ENCODE measurements at places on chromosomes 12 and 14.
A peak's percentile ranks its signal among the peaks of the same experiment; 100 is the strongest.

GRCh38 chr12:118783703-118784102 lies 197.6 kb upstream of the SRRM4 start:
- DNase-seq, result no peak

DNA sequence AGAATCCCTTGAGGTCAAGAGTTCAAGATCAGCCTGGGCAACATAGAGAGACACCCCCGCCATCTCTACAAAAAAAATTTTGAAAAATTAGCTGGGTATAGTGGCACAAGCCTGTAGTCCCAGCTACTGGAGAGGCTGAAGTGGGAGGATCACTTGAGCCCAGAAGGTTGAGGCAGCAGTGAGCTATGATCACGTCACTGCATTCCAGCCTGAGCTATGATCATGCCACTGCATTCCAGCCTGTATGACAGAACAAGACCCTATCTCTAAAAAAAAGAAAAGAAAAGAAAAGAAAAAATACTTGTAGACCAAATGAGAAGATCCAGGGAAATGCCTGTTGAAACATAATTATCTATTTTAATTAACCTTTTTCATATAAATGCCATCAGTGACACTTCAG lies 93.8 kb upstream of the MDM1 start:
- DNase-seq, result no peak

GRCh38 chr14:34060651-34060999 lies 109.8 kb upstream of the EGLN3 start:
- DNase-seq, result no peak

- no peak for DNase-seq
These were observed 51.4 kb downstream of the VCPKMT start for GRCh38 chr14:50064993-50065392.

- DNase-seq, result no peak
These were observed 3.2 kb downstream of the AJUBA start for GRCh38 chr14:22978981-22979671.

DNA sequence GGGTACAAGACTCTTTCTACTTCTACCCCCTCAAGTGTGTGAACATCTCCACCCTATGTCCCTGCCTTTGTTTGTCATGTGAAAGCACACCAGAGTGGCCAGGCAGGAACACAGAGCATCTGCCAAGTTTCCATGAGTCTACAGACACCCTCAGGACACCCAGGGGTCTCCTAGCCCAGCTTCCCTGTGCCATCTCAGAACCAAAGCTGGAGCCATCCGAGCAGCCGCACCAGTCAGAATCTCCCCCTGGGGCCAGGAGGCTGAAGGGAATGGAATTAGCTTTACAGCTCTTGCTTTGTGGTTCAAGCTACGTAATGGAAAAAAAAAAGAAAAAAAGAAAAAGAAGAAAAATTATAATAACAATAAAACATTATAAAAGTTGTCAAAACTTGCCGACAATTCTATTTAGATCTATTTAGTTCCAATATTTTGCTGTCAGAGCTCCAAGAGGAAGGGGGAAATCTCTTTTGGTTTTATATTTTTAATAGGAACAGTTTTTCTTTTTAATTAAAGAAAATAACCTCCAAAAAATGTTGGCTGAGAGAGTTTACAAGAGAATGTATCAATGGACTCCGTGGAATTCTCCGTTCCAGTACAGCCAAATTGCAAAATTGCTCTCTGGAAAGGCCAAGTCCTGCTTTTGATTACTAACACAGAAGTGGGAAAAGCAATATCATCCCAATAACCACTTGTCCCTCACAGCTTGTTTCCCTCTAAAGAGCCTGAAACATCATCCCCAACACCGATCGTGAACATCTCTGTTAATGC lies 37.1 kb downstream of the TBX5 start:
- DNase-seq, result no peak

DNA sequence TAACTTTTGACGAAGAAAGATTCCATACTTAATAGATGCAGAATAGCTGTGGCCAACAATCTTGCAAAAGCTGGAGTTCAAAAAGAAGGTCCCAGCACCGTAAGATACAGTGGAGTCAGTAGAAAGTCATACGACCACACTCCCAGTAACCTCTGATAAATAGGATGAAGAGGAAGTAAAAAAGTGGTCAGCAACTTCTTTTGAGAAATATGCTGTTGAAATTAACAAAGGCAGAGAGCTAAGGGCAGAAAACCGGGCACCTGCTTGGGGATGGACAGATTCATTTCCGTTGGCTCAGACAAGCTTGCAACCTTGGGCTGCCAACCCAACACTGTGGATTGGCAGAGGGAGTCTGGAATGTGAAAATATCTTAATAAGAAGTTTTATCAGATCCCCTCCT lies 40.0 kb downstream of the BTG1 start:
- no peak for DNase-seq

DNA sequence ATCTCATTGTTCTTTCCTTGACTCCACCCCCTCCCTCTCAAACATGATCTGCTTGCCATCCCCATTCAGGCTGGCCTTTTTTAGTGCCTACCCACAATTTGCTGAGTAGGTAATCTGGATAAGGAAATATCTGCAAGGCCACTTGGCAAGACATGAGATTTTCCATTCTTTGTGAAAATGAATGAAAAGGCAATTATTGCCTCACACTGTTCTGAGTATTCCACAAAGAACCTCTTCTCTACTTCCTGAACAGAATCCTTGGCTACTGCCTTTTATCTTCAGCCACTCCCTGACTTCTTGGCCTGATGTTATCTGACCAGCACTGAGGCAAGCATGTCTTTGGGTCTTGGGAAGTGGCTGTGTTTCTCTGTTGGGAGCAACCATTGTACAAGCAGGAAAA lies 263.2 kb upstream of the ATP2B1 start:
- no peak for DNase-seq

DNA sequence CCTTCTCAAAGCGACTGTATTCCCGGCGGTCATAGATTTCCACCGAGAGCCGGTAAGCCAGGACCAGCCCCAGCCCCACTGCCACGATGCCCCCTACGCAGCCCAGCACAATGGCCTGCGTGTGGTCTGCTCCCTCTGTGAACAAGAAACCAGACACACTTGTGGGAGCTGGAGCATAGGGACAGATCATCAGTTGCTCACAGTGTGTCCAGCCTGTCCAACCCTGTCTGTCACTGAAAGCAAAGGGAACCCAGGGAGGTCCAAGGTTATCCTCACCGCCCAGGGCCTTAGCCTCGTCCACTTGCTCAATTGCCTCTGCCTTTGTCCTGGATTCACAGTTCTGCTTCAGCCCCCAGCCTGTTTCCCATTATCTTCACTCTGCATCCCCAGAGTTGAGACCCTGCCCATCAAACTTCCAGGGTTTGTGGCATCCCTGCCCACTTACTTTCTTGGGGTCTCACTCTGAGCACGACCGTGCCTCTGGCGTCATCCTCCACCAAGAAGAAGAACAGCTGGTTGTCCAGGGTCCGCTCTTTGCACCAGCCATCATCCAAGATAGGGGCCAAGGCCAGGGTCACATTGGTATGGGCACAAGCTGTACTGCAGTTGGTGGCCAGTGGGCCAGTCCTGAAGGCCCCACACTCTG lies 11.3 kb upstream of the CSAD start:
- DNase-seq, result no peak

GRCh38 chr12:6368906-6369525 lies 6.3 kb downstream of the SCNN1A start:
- DNase-seq, result no peak

GRCh38 chr12:91604897-91605296 lies 422.3 kb upstream of the DCN start:
- DNase-seq, result no peak

GRCh38 chr12:26097046-26097878 lies 27.6 kb downstream of the BHLHE41 start:
- peak; percentile 75 for DNase-seq

- no peak for DNase-seq
These were observed 179.2 kb upstream of the EGLN3 start for GRCh38 chr14:34129927-34130552.

GRCh38 chr14:103160321-103161053 lies 37.2 kb downstream of the TNFAIP2 start:
- no peak for DNase-seq

- DNase-seq, result no peak
These were observed 12.3 kb upstream of the CALM1 start for GRCh38 chr14:90384543-90384911.

GRCh38 chr12:19186722-19187661 lies 57.5 kb downstream of the PLEKHA5 start:
- DNase-seq, result peak; percentile 38

DNA sequence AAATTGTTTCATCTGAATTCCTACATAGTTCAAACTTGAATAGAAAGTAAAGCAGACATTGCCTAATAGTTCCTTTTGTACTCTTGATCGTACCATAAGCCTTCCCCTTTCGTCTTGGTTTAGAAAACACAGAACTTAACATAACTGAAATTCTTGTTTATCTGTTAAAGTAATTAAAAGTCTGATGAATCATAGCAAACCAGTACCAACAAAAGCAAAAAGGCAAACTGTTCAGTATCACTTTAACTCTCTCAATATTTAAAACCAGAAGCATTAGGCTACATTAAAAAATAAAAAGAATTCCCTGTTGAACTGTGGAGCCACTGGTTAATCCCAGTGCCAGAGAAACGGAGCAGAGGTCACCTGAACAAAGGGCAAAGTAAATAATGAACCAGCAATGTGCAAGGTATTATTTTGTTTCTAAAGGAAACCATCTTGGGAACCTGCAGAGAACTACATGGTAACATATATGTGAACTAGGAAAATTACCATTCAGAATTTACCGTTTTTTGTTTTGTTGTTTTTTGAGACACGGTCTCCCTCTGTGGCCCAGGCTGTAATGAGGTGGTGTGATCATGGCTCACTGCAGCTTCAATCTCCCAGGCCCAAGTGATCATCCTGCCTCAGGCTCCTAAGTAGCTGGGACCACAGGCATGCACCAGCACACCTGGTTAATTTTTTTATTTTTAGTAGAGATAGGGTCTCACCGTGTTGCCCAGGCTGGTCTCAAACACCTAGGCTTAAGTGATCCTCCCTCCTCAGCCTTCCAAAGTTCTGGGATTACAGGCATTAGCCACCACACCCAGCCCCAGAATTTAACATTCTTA lies 17.1 kb upstream of the HIGD1C start:
- DNase-seq, result no peak

- DNase-seq, result no peak
These were observed 1.6 kb downstream of the LTB4R start for GRCh38 chr14:24312736-24313507.

DNA sequence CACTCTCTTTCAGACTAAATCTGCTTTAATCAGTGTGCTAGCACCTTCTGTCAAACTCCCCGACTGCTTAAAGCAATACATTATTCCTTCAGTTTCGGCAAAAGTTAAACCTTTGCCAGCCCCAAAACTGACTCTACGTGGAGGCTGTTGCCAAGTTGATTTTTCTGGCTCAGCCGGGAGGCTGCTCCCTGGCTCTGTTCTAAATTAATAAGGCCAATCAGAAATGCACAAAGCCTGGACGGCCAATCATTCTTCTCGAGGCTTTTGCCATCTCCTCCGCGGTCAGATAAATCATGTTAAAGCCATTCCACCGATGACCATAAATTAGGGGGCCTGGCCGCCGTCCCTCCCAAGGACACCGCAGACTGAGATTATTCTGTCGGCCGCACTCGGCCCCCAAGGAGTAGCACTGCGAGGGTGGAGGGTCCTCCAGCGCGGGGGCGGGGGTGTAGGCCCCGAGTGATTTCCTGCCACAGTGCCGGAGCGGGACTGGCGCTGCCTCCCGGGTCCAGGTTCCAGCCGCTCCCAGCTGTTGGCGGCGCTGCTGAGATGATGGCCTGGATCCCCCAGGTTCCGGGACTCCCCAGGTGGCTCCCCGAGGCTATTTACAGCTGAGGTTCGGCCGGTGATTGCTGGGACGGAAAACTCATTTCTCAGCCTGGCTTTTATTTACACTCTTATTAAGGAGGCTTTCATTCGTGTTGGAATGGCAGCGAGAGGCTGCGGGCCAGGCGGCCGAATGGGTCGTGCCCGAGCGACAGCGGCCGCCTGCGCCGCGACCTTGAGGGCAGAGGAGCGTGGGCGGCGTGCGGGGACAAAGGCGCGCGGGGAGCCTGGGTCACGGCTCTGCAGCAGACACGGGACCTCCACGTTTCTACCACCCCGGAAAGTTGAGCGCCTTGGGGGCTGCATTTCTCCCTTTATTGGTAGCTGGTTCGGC lies 165.1 kb downstream of the MON2 start:
- peak; percentile 89 for DNase-seq

DNA sequence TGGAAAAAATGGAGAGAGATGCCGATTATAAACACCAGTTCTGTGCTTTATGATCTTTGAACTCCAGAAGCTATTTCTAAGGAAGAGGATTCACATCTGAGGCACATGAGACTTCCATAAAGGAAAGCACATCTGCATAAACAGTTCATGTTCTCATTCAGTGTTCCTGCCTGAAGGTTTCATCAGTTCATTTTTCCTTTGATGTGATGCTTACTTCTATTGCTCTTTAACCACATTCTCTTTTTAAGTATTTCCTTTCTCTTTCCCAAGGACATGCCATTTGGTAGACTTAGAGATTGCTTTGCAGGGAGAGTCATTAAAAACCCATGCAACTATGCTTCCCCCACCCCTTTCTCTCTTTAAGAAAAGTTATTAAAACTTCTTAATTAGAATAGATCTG lies 387.0 kb upstream of the FLRT2 start:
- DNase-seq, result no peak

DNA sequence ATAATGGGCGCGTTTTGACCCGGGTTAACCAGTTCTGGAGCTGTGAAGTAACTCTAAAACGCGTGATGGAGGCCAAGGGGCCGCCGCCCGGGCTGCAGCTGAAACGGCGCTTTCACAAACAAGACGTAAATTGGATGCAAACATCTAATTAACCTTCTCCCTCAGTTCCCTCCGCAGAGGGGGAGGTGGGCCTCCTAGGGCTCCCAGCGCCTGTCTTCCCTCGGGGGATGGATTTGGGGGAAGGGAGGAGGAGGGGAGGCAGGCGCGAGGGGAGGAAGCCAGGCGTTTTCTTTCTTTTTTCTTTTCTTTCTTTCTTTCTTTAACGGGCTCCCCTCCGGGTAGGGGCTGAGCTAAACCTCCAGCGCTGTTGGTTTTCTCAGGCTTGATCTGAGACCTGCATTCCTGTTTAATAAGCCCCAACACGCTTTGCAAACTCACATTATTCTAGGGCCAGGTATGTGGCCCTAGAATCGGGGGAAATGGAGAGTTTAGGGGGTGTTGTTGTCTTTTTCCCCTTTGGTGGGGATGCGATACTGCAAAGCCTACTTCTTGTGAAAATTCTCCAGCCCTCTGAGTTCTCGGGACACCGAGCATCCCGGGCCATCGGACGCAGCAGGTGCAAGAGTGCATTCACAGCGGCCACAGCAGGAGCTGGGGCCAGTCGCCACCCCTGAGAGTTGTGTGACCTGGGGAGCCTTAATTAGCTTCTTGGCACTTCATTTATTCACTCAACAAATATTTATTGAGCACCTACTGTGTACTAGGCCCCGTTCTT lies 43.6 kb upstream of the LHX5 start:
- no peak for DNase-seq
